ENCODE measurements at places on chromosomes 1 and 21.
A peak's percentile ranks its signal among the peaks of the same experiment; 100 is the strongest.

- no peak for DNase-seq
These were observed 132.8 kb upstream of the CD34 start for GRCh38 chr1:208043691-208044181.

GRCh38 chr21:44739316-44739715 lies 27.9 kb upstream of the TSPEAR start:
- DNase-seq = no peak

DNA sequence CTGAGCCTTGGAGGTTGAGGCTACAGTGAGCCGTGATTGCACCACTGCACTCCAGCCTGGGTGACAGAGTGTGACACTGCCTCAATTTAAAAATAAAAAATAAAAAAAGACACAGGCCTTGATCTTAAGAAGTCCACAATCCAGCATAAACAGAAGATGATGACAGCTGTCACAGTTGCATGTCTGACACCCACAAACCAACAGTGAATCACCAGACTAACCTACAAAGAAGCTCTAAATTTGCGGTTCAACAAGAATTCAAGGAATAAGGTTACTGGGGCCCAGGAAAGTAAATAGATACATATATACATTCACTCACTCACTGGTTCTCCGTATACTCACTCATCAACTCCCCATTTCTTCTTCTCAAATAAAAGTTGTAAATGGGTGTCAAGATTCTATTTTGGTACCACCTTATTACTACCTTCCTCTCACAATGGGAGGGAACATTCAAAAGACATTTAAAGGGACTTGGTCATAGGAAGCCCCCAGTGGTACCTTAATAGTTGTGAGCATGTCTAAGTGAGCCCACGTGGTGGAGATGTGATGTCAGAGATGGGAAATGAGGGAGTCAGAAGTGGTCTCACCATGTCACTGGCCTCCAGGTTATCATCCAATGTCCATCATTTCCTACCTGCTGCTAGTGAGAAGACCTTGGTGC lies 66.9 kb upstream of the PRDX6 start:
- no peak for DNase-seq

- DNase-seq = no peak
These were observed 6.7 kb upstream of the EPHA8 start for GRCh38 chr1:22556391-22557104.

DNA sequence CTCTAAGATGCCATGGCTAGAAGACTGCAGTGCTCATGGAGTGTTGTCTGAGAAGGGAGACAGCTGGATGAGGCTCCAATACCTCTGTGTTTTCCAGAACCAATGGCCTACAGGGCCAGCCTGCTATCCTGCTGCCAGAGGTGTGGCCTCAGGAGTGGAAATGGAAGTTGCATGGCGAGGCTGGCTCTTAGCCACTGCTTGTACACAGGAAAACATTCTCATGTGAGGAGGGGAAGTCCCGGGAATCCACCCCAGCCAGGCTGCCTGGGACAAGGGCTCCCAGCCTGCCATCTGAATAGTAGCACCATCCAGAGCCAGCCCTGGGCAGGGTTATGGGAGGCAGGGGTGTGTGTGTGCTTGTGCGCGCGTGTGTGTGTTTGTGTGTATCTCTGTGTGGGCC lies 56.5 kb downstream of the SDC3 start:
- DNase-seq = no peak

- no peak for DNase-seq
These were observed 215.7 kb downstream of the ST6GALNAC3 start for GRCh38 chr1:76290271-76290670.

DNA sequence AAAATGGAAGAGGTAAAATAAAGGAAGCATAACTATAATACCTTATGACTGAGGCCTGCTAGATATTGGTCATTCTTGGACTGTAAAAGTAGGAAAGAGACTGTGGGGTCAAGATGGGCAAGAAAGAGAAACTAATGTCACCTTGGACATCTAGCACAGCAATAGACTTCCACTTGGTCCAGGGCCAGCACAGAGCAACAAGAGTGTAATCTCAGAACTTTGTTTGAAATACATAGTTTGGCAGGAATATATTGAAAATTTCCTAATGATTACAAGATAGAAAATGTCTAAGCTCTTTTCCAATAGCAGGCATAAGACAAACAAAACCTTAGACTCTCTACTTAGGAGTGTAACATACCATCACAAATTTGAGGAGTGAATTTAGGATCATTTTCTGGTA lies 4.6 kb downstream of the LRRC8C start:
- DNase-seq = no peak

- DNase-seq = peak; percentile 30
These were observed at the start of gene VWA1 for GRCh38 chr1:1435106-1435903. VWA1 (plus strand) TSS chr1:1435690; CDS start chr1:1435749, 59 bp downstream.

GRCh38 chr1:35461966-35462651 lies 95.1 kb downstream of the KIAA0319L start:
- DNase-seq = no peak

DNA sequence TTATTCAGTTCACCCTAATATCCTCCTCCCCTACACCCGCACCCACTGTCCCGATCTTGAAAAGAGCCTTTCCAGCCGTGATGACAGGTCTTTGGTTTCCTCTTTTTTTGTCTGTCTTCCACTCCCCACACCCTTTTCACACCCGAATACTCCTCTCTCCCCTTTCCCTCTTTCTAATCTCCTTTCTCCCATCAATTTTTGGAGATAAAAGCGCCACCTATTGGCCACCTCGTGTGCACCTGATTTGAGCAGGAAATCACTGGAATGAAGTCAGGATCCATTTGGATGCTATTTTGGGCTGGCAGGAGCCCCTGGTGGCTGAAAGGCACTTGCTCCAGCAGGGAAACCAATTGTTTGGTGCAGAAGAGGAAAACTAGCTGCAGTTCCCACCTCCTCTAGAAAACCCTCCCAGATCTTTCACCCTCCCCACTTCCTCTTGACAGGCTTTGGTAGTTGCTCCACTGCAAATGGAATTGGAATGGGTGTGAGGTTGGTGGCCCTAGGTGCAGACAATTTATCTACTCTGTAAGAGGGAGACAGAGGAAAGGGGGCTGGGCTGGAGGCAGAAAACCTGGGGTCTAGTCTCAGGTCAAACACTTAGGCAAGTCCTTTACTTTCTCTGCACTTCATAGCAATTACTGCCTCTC lies 8.4 kb downstream of the FOXE3 start:
- no peak for DNase-seq

GRCh38 chr1:178599087-178599486 lies 86.2 kb downstream of the TEX35 start:
- DNase-seq = no peak

DNA sequence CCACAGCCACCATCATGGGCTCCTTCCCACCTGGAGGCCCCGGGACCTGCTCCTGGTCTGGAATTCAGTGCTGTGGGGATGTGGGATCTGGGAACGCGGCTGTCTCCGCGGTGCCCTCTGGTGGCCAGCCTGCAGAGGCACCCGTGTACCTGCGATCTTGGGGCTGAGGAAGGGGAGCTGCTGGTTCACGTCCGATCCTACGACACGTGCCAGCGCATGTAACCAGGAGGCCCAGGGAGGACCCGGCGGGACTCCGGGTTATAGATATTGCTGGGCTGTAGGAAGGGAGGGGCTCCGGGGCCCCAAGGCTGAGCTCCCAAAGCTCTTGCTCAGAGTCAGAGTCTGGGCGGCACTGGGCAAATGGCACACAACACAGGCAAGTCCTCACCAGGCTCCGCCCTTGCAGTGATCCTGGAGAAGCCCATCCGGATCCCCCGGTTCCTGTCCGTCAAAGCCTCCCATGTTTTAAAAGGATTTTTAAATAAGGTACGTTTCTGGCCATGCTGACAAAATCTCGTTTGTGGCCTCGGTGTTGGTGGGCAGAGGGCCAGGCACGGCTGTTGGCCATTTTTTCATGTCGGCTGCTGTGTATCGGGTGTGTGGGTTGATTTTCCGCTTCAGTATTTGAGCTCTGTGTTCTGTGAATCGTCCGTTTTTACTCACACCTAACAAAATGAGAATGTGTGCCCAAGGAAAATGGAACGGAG lies 20.1 kb downstream of the FAAP20 start:
- no peak for DNase-seq

GRCh38 chr1:16149702-16150488 lies 6.0 kb downstream of the EPHA2 start:
- DNase-seq = no peak

GRCh38 chr1:10514490-10515235 lies 39.9 kb downstream of the PEX14 start:
- DNase-seq = no peak

DNA sequence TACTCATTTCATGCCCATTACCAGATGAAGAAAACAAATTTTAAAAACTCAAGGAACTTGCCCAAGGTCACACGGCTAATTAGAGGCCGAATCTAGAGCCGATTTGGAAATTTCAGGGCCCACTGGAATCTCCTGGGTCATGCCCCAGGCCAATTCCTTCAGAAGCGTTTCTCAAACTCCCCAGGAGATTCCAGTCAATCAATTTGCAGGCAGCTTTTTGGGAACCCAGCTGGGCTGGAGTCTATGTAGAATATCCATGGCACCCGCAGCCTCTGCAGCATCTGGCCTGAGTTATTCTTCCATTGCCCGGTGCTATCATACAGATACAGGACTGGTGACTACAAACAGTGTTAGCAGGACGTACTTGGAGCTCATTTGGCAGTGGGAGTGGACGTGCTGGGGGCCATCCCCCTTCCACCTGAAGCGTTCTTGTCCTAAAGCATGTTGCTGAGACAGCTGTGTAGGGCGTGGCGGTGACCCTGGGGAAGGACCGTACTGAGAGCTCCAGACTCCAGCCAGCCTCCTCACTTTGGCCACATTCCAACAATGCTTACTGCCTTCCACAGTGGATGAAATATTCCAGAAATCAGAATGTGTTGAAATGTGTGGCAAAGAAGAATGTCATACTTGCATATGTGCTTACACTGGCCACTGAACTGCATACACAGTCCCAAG lies 38.3 kb downstream of the ABCG1 start:
- no peak for DNase-seq

- DNase-seq = no peak
These were observed 4.6 kb downstream of the MPZ start for GRCh38 chr1:161304927-161305866.

DNA sequence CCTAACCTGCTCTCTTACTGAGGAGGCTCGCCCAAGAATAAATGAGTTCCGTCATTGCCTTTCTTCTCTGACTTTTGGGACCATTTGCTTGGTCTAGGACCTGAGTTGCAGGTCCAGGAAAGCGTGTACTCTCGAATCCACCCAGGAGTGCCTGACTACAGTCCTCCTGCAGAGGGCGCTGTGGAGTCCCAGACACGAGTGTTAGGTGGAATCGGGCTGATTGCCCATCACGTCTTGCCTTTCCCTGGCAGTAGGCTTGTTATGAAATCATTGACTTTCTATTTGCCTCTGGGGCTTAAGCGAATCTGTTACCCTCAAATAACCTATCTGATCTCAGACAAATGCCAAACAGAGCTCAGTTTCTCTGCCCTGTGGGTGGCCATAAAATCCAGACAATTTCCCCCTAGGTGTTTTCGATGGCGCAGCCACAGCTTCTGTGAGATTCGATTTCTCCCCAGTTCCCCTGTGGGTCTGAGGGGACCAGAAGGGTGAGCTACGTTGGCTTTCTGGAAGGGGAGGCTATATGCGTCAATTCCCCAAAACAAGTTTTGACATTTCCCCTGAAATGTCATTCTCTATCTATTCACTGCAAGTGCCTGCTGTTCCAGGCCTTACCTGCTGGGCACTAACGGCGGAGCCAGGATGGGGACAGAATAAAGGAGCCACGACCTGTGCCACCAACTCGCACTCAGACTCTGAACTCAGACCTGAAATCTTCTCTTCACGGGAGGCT lies at the start of gene IL20:
TSS of gene IL20 (plus strand) at position 685 of the 733 bp plus-strand sequence. CDS start 230 bp downstream, outside the sequence.
- peak; percentile 79 for DNase-seq
